Activated T-helper 1 cell treated with Interleukin-2 at 50 U/mL for 16 hours (primary cell): ENCODE measurements at places on chromosomes 7 and 10.

DNA sequence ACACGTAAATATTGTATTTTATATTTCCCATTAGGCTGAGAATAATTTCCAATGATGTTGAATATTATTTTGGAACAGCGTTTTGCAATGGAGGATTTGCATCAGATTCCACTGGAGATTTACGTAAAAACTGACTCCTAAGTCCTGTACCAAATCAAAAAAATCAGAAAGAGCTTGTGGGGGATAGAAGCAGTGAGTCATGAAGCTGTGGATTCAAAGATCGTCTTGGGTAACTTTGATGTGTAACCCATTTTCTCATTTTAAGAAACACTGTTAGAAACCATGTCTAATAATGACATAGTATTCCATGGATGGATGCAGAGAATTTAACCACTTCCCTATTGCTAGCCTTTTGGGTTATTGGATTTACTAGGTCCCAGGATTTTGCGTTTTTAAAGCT lies 158.6 kb downstream of the INHBA start:
- no peak for DNase-seq

DNA sequence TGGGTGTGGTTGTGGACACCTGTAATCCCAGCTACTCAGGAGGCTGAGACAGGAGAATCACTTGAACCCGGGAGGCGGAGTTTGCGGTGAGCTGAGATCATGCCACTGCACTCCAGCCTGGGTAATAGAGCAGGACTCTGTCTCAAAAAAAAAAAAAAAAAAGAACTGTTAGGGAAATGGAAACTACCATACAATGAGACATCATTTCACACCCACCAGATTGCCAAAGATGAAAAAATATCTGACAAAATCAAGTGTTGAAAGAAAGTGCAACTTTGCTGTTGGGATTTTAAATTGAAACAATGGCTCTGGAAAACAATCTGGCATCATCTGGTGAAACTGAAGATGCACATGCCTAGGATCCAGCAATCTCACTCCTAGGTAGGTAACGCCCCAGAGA lies 16.1 kb upstream of the MALSU1 start:
- no peak for DNase-seq

- no peak for DNase-seq
Observed at GRCh38 chr10:94216201-94216600, 146.5 kb downstream of the NOC3L start.

GRCh38 chr7:140646931-140647647 lies 6.5 kb upstream of the DENND2A start:
- no peak for DNase-seq

DNA sequence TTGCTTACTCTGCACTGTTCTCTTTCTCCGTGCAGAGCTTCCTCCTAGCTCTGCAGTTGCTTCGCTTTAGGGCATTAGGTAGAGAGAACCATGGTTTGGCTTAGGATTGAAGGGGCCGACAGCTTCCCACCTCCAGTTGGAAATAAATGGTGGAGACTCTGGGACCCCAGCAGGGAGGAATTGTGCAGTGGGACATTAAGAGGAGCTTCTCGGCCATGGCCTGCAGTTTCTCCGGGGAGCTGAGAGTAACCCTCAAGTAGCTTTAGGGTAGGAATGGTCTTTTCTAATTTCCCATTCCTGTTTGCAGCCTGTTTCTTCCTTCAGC lies 1.2 kb downstream of the SUFU start:
- DNase-seq = no peak

- DNase-seq = no peak
Observed at GRCh38 chr7:138237995-138238394, 161.7 kb downstream of the AKR1D1 start.

DNA sequence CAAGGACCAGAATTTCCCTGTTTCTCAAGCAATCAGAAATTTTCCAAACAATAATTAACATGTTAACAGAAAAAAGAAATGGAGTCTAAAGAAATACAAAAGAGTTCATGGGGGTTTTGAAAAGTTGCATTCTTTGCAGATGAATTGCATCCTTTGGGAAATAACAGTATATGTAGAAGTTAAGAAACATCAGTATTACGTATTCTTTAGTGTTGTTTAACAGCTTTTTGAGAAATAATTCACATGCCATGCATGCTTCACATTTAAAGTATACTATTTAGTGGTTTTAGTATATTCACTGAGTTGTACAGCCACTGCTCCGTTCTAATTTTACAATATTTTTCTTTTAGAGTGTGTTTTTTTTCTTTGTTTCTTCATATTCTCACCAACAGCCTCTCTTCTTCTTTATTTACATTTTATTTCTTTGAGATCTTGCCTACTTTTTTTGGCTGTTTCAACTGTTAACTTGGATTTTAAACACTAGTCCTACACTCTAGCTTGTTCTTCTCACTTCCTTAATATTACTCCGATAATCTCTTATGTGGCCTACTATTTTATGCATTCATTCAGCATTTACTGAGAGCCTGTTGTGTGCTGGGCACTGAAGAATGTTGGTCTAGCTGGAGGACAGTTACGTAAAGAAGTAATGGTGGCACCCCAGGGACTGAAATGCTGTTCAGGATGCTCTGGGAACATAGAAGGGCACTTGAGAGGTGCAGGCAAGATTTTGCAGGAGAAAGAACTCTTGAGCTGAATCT lies 330.1 kb downstream of the EXOC4 start:
- no peak for DNase-seq

DNA sequence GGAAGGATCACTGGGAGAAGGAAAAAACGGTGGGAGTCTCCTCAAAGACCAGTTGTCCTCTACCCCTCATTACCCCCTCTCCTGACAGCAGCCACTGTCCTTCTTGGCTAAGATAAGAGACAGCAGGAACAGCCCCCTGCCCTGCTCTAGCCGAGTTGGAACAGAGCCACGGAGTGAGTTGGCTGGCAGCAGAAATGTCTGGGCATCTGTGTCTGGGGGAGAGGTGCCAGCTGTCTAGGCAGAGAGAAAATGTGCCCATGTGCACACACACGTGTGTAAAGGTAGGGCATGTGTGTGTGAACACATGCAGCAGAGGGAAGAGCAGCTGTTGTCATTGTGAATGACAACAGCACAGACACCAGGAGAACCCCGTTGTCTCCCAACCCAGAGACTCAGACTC lies 9.4 kb upstream of the HILPDA start:
- DNase-seq = no peak

DNA sequence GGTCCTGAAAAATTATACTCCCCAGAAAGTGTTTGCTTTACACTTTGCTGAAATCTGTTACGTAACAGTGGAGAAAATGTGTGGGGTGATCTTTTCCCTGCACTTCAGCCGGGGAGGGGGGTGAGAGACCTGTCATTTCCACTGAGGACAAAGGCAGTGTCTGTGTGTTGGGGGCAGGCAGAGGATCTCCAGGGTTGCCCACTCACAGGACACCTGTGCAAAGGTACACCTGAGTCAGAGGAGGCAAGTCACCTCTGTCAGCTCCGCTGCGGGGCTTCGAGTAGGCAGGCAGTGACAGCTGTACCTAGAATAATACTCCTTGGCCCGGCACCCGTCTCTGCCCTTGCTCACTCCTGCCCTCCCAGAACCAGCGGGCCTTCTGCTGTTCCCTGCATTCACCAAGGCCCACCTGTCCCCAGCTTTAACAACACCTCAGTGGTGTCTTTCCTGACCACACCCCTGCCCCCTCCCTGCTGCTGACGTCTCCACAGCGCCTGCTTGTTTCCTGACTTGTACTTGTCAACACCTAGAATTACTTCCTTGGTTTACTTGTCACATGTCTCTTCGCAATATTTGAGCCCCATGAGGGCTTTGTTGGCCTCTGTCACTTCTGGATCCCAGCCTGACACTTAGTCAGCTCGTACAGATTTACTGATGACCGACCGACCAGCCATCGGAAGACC lies 159.2 kb downstream of the NEURL1 start:
- DNase-seq = no peak

DNA sequence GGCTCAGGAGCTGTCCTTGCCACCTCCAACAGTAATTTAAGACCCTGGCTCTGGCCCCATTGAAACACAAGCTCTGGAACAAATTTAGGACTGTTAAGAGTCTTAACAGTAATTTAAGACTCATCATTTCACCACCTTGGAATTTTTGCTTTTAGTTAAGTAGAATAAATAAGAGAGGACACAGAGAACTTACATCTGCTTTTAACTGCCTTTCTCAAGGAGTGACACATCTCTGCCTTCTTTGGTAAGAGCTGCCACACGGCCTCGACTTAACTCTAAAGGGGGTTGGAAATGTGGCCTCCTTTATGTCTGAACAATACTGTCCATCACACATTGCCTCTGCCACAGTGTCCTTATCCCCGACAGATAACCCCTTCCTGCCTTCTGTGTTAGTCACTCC lies 77.9 kb downstream of the HERPUD2 start:
- DNase-seq = no peak

DNA sequence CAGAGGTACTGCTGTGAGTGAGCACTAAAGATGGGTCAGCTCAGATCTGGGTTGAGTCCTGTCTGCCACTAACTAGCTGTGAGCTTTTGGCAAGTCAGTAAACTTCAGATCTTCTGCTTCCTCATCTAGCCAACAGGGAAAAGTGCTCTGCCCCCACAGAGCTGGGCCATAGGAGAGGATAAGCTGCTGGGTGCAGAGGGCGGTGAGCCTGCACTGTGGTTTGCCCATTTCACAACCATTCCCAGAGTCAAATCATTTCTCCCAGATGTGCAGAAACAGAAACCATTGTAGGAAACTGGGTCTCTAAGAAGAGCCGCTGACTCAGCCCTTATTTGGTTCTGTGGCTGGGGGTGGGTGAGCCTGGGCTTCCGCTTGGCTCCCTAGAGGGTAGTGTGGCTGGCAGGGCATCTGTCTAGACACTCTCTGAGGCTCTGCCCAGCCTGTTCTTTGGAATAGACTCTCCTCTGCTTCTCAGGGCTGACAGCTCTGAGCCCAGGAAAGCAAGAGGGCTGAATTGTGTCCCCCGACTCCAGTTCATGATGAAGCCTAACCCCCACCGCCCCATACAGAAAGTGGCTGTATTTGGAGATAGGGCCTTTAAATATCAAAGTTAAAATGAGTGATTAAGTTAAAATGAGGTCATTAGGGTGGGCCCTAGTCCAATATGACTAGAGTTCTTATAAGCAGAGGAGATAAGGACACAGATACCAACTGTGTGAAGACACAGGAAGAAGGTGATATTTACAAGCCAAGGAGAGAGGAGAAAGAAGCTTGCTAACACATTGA lies 29.5 kb upstream of the ARHGAP22 start:
- no peak for DNase-seq

DNA sequence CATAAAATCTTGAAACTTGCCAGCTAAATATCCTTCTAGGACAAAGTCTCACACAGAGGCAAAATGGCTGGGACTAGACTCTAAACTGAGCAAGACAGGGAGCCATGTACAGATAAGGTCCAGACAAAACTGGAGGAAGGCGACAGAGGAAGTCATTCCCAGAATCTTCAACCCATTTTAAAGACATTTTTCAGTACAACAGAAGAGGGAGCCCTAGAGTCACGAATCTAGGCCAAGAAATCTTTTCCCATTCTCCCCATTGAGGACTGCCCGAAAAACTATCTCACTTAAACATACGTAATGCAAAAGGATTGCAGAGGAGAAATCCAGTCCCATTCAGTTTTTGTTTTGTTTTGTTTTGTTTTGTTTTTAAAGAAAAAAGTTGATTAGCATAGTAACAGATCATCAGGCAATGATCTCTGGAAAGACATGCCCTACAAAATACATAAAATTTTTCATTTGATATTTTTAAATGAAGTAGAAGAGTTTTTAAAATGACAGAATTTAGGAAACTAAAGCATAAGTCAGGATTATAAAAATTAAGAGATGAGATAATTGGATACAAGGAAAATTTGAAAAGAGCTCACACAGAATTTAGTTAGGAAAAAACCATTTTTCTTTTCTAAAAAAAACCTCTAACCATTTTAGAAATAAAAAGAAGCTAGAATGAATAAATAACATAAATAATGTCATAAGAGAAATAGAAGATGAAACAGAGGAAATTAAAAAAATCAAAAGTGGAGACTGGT lies 16.9 kb upstream of the PRF1 start:
- DNase-seq = no peak

- no peak for DNase-seq
Observed at GRCh38 chr7:116652793-116653192, 19.2 kb upstream of the MET start.

GRCh38 chr10:13699216-13699615 lies 112.5 kb downstream of the PRPF18 start:
- DNase-seq = no peak

- DNase-seq = no peak
Observed at GRCh38 chr7:28354601-28355402, 57.5 kb upstream of the CREB5 start.

DNA sequence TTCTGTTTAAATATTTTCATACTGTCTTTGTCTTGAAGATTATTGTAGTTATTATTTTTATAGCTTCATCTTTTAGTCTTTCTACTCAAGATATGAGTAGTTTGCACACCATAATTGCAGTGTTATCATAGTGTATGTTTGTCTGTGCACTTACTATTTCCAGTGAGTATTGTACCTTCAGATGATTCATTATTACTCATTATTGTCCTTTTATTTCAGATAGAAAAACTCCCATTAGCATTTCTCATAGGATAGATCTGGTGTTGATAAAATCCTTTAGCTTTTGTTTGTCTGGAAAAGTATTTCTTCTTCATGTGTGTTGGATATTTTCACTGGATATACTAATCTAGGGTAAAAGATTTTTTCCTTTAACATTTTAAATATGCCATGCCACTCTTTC lies 646.2 kb upstream of the GRM3 start:
- DNase-seq = no peak

GRCh38 chr10:31171402-31172083 lies 139.9 kb upstream of the ZNF438 start:
- no peak for DNase-seq

- DNase-seq = no peak
Observed at GRCh38 chr10:6300106-6300783, 97.5 kb downstream of the PFKFB3 start.

- DNase-seq = no peak
Observed at GRCh38 chr7:78033410-78033809, 234.8 kb downstream of the PHTF2 start.

- no peak for DNase-seq
Observed at GRCh38 chr10:76036111-76036940, 604.9 kb downstream of the LRMDA start.

DNA sequence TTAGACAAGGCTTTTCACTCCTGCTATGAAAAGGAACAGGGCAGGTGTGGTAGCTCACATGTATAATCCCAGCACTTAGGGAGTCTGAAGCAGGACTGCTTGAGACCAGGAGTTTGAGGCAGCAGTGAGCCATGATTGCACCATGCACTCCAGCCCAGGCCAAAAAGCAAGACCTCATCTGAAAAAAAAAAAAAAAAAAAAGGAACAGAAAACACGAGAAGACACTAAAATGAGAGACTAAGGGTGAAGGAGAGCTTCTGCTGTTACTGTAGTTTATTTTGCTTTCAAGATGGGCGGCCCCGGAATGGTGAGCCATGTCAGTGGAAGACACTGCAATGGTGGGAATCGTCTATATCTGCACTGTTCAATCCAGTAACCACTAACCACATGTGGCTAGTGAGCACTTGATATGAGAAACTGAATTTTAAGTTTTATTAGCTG lies 9.9 kb downstream of the PIP4K2A start:
- DNase-seq = no peak
